Jurkat, Clone E6-1 (cell line): ENCODE measurements at places on chromosomes 3 and 15.

GRCh38 chr15:101110681-101111569 lies 140.9 kb downstream of the CHSY1 start:
- DNase-seq = no peak

- DNase-seq = no peak
Observed at GRCh38 chr15:87829332-87830050, 427.0 kb downstream of the NTRK3 start.

GRCh38 chr15:99146661-99147060 lies 41.8 kb downstream of the SYNM start:
- DNase-seq = no peak

- no peak for DNase-seq
Observed at GRCh38 chr3:107367353-107367752, 9.9 kb upstream of the CCDC54 start.

DNA sequence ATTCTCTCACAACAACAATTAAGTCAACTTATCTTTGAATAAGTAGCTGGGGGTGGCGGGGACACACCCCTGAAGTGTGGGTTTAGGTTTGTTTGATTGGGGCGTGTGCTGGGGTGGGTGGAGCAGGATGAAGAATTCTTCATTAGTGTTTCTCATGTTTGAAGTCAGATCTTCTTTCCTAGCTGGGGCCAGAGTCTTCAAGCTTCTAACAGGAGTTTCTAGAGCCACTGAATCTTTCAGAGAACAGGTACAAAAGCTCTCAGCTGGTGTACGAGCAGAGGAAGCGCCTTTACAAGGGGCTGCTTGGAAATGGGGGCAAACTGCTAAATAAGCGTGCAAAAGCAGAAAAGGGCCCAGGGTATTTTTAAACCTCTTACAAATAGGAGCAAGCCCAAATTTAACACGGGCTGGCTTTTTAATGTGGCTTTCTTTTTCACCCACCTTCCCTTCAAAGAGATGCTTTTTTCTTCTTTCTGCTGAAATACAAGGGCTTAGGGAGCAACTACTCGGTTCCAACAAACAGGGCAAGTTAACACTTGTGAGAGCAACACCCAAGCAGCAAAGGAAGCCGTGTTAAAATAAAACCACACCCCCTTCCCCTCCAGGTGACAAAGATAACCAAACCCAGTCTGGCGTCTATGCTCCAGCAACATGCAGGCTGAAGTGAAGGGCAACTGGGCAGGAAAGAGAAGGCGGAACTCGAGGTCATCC lies 86.9 kb upstream of the RASGRP1 start:
- DNase-seq = peak; percentile 97

DNA sequence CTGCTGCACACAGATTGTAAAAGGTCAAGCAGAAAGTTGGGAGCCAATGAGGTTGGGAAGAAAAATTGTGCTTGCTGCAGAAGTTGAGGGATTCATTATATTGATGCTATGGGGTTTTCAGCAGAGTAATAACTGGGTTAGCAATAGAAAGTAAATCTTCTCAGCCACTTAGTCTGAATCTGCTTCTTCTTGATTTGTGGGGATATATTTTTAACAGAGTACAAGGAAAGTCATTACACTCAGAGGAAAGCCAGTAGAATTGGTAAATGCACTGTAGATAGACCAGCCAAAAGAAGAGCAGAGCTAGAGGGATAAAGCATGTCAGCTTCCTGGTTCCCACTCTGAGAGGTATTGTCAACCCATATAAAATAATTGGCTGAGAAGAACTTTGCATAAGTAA lies 663.6 kb downstream of the NLGN1 start:
- no peak for DNase-seq

GRCh38 chr15:69272891-69273290 lies 25.8 kb upstream of the PAQR5 start:
- no peak for DNase-seq

GRCh38 chr3:10299679-10300078 lies 6.9 kb upstream of the GHRL start:
- no peak for DNase-seq

GRCh38 chr15:51503003-51503402 lies 119.6 kb downstream of the DMXL2 start:
- no peak for DNase-seq

DNA sequence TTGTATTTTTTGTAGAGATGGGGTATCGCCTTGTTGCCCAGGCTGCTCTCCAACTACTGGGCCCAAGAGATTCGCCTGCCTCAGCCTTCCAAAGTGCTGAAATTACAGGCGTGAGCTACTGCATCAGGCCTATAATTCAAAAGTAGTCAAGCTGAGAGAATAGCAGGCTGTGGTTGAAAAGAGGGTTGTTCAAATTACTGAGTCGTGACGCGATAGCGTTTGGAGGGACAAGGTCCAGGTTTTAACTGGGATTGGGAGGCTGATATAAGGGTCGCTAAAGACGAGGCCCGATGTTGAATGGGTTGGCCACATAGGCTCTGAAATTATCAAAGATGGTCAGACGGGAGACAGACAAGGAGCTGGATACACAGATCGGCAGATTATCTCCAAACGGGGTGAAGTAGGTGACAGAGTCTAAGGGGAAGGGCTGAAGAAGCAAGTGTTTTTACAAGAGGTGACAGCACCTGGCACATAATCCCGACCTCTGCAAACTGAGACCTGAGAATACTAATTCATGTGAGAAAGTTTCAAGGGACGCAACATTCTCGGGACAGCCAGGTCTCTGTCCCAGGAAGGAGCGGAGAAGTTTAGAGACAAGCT lies 759 bp upstream of the ARID3B start:
- DNase-seq = no peak

DNA sequence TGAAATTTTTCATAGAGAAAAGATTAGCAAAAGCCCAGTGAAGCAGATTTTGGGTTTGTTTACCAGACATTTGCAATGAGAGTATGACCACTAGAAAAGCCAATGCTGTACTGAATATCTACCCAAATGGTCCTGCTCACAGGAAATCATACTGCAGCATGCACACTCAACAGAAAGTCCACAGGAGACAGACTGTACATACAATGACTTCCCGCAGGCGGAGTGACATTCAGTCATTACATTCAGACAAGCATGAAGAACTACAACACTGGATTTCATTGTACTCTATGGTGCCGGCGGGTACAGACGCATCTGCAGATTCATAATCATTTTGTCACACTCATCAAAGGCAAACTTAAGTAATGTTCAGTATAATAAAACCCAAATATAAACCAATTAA lies 11.8 kb downstream of the LZTFL1 start:
- no peak for DNase-seq

GRCh38 chr3:105790534-105790933 lies 78.3 kb downstream of the CBLB start:
- no peak for DNase-seq

GRCh38 chr3:9169326-9169725 lies 80.1 kb downstream of the SRGAP3 start:
- DNase-seq = no peak

DNA sequence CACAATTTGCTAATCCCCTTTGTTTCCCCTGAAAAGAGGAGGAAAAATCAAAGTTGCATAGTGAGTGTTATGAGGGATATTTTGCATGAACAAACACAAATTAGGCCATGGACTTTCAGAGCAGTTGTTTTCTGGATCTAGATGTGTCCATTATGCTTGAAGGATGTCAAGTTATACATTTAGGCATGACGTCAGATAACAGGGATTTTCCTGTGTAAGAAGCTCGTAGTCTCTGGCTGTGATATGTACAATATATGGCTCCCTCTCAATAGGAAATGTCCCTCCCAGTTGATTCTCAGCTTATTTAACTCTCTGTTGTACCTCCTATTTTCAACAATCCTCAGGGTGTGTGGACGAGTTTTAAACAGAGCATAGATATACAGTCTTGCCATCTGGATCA lies 171.0 kb downstream of the RBMS3 start:
- DNase-seq = no peak

- peak; percentile 47 for DNase-seq
Observed at GRCh38 chr15:75801859-75802593, 41.2 kb upstream of the UBE2Q2 start.

GRCh38 chr3:138513090-138513843 lies 78.9 kb downstream of the ESYT3 start:
- peak; percentile 19 for DNase-seq

DNA sequence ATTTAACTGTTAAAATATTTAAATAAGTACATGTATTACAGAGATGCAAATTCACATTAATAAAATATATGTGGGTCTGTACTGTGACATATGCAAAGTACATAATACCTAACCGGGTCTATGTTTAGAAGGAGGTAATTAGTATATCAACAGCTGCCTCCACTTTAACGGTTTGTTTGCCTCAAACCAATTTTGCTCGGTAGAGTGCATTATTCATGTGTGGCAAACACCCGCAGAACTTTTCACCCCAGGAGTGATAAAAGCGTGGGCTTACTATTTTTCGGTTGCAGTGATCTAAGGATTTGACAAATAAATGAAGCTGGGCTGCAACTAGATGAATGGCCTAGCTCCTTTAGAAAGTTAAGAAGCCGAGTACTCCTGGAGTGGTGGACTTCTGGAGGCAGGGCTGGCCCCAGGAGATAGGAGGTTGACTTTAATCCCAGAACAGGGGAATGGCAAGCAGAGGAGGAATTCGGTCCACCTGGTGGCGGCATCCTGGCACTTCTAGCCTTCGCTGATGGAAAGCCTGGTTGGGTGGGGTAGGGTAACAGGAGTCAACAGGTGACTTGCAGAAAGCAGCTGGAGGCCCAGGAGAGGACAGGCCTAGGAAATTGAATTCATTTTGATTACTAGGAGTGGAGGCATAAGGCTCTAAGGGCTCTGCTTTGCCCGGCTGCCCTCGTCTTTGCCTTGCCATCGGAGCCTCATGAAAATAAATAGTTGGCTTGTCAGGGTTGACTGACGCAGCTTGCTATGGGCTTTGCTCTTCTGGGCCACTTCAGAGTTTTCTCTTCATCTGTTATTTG lies 2.4 kb downstream of the SLCO3A1 start:
- no peak for DNase-seq

DNA sequence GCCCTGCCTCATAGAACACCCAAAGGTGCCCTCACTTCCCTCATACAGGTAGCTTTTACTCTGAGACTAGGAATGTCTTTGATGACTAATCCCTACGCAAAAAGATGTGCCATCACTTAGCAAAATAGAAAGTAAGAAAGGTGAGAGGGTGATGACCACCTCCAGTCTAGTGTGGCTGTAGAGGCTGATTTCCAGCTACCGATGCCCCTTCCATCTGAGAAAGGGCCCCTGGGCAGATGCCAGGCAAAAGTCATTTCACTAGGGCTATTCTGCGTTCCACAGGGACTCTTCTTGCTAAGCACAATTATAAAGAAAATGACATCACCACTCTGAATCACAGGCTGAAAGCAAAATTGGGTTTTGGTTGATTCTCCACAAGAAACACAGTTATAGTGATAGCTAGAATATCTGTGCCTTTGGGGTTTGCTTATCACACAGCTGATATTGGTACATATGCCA lies 77.4 kb downstream of the RBPMS2 start:
- DNase-seq = no peak

DNA sequence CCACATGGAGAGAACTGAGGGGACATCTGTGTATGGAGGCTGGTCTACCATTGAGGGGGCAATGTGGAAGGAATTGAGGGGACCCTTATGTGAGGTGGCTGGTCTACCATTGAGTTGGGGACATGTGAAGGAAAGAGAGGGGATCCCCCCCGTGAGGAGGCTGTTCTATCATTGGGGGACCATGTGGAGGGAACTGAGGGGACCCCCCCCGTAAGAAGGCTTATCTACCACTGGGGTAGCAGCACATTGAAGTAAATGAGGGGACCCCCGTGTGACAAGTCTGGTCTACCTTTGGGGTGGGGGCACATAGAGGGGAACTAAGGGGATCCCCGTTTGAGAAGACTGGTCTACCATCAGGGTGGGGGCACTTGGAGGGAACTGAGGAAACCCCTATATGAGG lies 158.0 kb downstream of the FBLN2 start:
- no peak for DNase-seq

- no peak for DNase-seq
Observed at GRCh38 chr3:59401924-59402323, 352.1 kb upstream of the CFAP20DC start.

GRCh38 chr15:94265982-94266381 lies 34.6 kb downstream of the MCTP2 start:
- no peak for DNase-seq

DNA sequence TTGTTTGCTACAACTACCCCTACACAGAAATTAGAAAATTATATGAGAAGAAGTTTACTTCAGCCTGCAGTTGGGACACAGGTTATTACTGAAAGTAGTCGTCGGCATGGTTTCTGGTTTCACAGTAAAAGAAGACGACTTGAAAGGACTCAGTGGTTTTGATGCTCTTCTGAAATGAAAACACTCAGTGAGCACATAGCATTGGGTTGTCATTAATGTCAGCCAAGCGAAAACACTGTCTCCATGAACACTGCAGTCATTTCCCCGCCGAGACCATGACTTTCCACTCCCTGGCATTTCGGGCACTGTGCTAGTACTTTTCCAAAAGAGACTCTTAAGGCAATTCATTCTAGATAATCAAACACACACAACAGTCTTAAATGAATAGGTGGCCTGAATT lies 69.2 kb upstream of the ICE2 start:
- peak; percentile 47 for DNase-seq

- DNase-seq = no peak
Observed at GRCh38 chr3:146507331-146508120, 36.9 kb downstream of the PLSCR1 start.

DNA sequence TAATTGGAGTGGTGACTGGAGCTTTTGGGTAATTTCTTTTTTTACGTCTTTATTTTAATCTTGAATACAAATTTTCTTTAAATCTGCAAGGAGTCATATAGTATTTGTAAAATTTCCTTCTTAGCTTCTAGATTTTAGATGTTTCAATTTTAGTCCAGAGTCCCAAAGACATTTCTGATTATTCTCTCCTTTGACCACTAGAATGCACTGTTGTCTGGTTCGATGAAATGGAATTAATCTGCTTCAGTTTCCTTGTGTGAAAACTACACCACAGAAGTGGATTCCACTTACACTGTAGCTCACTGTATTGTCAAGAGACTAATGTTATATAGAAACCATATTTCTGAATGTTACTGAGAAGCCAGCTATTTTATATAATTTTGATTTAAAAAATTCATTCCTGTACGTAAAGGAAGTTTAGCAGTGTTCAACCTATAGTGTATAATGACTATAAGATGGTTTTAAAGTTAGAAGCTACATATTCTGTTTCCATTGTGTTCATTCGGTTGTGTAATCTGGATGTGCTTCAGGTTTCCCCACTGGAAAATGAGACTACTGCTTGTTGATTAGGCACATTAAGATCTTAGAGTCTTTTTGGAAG lies 6.1 kb downstream of the GRAMD1C start:
- DNase-seq = peak; percentile 31

DNA sequence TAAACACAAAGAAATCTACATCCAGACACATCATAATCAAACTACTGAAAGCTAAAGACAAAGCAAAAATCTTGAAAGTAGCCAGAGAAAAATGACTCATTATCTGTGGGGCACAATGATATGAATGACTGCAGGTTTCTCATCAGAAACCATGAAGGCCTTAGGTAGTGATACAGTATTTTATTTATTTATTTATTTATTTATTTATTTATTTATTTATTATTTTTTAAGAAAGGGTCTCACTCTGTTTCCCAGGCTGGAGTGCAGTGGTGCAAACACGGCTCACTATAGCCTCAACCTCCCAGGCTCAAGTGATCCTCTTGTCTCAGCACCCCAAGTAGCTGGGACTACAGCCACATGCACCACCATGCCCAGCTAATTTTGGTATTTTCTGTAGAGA lies 15.2 kb downstream of the CCK start:
- no peak for DNase-seq
